ENCODE measurements at places on chromosomes 1 and 21.

- DNase-seq: no peak
Measured at GRCh38 chr1:185155600-185156287, 1.0 kb downstream of the TRMT1L start.

DNA sequence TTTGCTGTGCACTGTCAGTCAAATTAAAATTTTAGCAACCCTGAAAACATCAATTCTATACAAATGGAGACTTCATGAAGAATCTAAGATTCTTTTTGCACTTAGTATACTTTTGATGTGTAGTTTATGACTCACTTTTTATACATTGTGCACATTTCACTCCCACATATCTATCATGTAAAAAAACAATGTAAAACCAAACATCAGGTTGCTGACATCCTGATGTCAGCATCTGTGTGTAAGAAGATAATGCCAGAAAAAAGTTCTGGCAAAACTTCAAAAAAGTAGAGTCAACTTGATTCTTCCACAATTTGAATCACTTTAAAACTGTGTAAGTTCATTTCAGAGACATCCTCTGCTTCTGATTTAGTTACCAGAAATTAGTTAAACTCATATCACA is 115.7 kb downstream of the CENPF start:
- no peak for DNase-seq

DNA sequence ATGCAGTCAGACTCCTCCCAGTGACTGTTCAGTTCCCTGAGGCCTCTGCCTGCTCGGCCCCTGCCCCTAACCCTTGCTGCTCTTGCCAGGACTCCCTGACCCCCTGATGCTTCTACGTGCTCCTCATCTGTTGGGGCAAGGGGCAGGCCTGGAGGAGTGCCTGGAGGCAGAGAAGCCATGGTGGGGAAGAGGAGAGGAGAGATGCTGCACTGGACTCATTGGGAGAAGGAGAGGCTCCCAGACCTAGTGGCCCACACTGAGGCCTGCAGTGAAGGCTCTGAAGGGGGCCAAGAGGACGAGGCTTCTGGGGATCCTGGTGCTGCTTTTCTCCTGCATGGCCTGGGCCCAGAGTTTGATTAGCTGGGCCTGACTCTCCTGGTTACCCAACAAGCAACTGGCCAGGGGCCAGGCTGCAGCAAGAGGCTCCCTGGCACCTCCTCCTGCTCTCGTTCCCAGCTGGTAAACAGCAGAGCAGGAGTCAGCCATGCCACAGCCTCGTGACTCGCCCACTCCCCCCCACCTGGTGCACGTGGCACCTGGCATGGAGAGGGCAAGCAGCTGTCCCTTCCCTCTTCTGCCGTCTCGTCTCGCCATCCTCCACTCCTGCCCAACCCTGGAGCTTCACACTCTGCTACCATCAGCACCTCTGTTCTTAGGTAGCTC is 847 bp upstream of the RORC start:
- no peak for DNase-seq

DNA sequence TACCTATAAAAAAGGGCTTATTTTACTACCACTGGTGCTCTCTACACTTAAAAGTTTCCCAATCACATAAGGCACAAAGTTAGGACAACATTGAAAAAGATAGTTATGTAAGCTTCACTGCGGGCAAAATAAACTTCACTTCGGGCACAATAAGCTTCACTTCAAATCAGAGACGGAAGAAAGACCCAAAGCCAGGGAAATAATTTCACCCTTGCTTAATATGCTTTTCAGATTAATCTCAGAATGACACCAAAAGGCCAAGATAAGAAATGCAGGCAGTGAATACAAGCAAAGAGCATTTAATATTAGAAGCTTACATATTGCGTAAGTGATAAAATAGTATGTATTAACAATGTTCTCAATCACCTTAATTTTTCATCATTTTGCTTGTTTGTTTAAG is 444.2 kb downstream of the SETD4 start:
- DNase-seq: no peak

GRCh38 chr1:23577056-23578004 is 18.0 kb upstream of the ID3 start:
- DNase-seq: peak; percentile 36

All from stimulated activated CD4-positive, alpha-beta T cell treated with anti-CD3 and anti-CD28 coated beads, Interleukin-1b, Interleukin-23, amount 100 ng/mL, for 24 hours (primary cell).